ENCODE measurements at places on chromosomes 12 and 14.

DNA sequence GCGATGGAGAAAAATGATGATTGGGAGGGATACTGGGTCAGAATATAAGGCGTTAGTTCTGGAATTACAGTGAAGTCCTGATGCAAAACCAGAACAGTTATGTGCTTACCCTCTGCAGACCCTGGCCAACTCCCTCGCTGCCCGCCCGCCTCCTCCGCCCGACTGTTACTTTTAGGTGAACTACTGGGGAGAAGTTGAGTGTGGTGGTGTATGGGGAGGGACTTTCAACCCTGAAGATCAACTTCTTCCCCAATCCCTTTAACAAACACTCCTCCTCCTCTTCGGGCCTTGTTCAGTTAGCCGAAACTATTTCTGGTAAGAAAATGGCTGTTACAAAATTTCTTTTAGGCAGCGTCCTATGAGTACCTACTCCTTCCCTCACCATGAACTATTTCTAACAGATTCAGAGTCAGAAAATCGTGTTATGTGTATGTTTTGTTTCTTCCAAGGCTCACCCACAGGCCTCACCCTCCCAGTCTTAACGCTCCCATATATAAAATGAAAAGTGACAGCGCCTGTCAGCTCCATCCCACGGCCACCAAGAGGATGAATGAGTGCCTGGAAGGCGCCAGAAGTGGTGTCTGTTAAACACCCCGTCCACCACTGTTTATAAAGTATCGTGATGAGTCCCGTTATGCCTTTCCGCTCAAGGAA, 1.3 kb downstream of the FBXO33 start:
- DNase-seq = no peak

GRCh38 chr14:99821519-99822508, 28.6 kb downstream of the EML1 start:
- no peak for DNase-seq

- DNase-seq = no peak
These were observed 101.7 kb upstream of the ATF7IP start for GRCh38 chr12:14263742-14264141.

DNA sequence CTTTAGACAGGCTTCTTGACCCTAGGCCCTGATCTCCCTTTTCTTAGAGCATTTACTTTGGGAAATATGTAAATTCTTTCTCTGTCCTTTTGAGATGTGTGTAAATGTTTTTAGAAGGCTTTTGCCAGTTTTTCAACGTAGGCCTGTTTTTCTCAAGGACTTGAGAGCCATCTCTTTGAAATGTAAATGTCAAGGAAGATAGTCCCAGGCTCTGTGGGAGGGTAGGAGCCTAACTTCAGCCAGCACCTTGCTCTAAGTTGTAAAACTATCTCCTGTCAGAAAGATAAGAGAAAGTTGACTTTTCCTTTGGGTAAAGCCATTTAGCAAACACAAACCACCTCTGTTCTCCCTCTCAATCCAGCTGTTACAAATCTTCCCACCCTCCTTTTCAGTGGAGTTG, 219.8 kb downstream of the RPS29 start:
- no peak for DNase-seq

- DNase-seq = peak; percentile 92
These were observed 143.3 kb upstream of the AVPR1A start for GRCh38 chr12:63294327-63294632.

- DNase-seq = peak; percentile 58
These were observed 50.6 kb upstream of the GALNT9 start for GRCh38 chr12:132379996-132380395.

- DNase-seq = peak; percentile 64
These were observed 946 bp downstream of the RNU4-2 start for GRCh38 chr12:120290609-120291305.

DNA sequence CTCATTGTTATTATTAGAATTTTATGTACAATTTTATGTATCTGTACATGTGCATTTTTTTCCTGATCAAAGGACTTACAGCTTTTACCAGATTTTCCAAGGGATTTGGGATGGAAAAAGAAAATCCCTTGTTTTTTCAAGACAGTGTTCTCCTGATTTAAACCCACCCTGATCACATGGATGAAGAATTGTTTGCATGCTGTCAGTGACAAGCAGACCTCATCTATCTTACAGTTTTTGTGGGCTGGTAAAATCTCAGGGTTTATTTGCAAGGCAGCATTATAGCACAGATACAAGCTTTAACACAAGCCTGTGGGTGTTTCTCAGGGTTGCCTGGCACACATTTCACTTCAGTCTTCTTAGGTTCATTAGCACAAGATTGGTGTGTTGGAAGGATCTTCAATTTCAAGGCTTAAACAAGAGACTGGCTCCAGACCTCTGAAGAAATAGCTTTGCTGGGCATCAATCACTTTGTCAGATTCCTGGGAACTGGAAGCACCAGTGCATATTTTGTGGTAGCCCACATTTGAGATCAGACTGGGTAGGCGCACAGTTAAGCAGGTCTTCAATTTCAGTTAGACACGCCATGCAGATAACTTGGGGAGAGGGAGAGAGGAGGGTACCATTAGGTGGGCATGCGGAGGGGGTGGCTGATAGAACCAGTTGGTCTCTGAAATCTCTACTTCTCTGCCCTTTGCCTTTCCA, 118.0 kb downstream of the TBX5 start:
- no peak for DNase-seq

DNA sequence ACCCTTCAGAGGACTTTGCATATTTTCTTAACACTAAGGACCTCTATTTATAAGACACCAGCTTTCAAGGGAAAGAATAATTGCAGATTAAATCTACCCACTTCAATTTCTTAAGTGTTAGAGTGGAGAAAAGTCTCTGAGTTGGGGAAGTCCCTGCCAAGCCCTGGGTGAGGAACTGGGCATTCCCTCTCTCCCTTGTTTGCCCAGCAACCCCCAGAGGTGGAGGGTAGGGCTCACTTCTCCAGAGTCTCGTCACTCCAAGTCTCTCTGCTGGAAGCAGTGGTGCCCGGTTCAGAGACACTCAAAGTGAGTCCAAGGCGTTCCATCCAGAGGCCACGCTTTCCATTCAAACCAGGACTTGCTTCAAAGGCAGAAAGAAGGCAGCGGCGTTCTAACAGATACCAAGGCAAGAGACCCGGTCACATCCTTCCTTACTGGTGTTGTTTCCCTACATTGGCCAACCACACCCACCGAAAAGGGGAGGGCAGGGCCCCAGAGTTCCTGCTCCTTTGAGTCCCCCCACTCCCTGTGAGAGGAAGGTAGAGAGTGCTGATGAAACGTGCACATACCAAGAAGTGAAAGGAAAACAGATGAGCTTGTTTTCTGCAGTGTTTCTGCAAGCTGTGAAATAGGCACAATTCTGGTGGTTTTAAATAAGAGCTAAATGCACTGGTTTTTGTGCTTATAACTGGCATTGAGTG, 6.1 kb upstream of the BDKRB2 start:
- no peak for DNase-seq

GRCh38 chr12:132543298-132544079, 53.5 kb downstream of the FBRSL1 start:
- DNase-seq = no peak

GRCh38 chr14:30210630-30211029, 283.0 kb upstream of the PRKD1 start:
- DNase-seq = no peak

GRCh38 chr12:87856-88255, 21.3 kb downstream of the IQSEC3 start:
- DNase-seq = no peak

DNA sequence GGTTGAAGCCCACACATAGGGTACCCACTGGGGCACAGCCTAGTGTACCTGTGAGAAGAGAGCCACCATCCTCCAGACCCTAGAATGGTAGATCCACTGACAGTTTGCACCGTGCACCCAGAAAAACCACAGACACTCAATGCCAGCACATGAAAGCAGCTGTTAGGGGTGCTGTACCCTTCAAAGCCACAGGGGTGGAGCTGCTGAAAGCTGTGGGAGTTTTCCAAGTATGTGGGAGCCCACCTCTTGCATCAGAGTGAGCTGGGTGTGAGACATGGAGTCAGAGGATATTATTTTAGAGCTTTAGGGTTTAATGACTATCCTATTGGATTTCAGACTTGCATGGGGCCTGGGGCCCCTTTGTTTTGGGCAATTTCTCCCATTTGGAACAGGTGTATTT, 30.5 kb downstream of the TSPAN19 start:
- DNase-seq = no peak

DNA sequence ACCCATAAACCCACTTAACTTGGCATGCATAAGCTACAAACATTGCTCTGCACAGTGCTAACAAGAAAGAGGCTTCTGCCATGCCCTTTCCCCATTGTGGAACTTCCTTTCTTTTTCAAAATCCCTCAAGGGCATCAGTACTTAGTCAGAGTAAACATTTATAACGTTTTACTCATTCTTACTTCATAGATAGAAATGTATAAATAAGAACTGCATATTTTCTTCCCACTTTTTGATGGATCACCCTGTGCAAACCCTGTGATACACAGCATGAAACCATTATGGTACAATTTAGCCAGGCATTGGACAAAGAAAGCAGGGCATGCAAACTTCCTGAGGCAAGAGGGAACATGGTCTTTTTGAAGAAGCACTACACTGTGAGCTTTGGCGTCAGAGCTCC, 113.8 kb upstream of the FOXG1 start:
- DNase-seq = no peak

DNA sequence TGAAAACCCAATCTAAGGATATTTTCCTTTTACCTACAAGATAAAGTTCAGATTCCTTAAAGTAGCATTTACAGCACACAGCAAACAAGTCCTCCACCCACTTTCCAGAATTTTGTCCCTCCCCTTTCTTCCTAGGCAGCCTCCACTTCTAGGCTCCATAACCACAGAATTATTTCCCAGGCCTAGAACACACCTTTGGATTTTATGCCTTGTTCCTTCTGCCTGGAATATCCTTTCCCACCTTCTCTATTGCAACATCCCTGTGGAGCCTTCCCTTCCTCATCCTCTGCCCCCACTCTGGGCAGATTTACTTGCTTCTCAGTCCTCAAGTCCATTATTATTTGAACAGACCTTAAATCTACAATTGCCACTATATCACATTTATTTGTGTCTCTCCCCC, 2.1 kb upstream of the TSPAN8 start:
- DNase-seq = no peak

GRCh38 chr14:105486163-105486973, at the start of gene CRIP1:
CRIP1 (plus strand) TSS chr14:105486886; CDS start chr14:105487260, 374 bp downstream.
- peak; percentile 54 for DNase-seq

GRCh38 chr14:85241022-85241855, 288.7 kb upstream of the FLRT2 start:
- no peak for DNase-seq

GRCh38 chr12:12511021-12511783, 51.5 kb downstream of the DUSP16 start:
- DNase-seq = no peak

GRCh38 chr14:103130017-103130764, 6.9 kb downstream of the TNFAIP2 start:
- no peak for DNase-seq

DNA sequence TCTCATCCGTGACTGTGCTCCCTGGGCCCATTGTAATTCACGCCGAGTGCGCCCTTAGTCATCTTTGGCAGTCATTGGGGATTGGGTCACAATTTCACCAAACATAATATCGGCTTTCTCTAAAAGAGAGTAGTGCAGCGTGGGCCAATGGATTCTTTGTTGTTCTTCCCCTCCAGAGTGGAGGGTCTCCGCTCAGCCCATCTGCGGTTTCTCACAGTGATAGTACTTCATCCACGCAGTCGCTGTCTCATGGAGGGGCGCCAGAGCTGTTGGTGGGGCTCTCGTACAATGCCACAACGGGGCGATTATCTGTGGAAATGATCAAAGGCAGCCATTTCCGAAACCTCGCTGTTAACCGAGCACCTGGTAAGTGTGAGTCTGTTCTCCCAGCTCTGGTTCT, 321.8 kb downstream of the SNAPC1 start:
- DNase-seq = no peak

DNA sequence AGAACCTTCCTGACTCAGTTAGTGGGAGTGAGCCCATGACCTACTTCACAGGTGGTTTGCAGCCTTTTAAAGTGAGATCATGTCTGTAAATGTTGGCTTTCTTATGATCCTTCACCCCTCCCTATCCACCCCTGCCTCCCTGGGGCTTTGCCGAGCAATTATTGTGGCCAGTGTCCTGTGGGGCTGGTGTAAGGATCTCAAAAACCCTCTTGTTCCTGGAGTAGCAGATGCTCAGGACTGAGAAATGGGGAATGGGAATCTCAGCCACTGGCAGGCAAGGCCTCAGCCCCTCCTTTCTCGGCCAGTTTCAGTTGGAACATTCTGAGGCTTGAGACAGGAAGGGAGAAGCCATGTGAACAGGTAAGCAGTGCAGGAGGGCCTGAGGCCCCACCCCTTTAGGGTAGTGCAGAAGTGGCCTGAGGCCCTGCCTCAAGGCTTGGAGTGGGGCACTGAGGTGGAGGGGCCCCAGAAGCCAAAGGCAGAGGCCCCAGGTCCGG, 53.8 kb downstream of the PLEKHG3 start:
- peak; percentile 57 for DNase-seq

GRCh38 chr12:103470664-103471063, 25.1 kb downstream of the C12orf42 start:
- DNase-seq = no peak

DNA sequence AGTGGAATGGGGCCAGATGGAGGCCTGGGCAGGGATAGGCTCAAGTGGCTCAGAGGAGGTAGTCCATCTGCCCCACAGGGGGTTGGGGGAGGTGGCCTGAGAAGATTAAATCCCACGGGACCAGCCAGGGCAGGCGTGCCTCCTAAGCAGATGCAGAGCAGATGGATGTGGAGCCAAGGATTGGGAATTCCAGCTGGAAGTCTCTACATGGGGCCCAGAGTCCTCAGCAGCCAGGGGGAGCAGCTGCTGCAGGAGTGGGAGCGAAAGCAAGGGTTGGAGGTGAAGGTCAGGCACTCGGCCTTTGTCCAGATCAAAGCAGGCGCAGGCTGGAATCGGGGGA, 42.4 kb upstream of the VRK1 start:
- DNase-seq = no peak

DNA sequence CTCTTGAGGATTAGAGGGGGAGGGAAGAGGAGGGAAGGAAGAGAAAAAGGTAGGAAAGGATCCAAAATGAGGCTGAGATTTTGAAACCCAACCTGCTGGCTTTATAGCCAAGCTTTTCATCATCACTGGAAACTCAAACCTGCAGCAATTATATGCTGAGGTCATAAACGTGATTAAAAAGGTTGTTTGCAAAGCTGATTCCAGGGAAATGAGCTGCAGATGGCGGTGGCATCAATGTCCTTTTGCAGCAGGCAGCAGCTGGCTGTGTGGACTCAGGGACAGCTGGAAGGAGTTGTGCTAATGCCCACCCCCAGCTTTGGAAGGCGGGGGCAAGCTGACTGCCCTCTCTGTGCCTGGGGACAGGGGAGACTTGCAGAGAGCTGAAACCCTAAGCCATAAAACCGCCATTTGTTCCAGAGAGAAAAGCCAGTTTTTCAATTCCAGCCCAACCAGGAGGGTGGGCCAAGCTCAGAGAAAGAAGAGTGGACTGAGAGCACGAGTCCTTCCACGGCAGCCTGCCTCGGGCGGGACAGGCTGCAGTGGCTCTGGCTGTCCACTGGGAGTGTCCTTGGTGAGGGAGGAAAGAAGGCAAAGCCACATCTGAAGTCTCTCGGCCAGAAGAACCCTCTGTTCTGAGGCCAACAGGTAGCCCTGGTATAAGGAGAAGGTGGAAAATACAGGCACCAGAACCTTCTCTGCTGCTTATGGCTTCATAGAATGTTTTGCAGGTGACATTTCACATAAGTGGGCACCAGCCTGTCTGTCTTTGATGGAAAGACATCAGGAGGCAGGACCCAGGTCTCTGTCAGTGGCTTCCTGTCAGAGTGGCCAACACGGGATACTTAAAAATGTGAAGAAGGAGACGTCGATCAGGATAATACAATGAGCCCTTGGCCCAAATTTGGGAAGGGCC, 90.7 kb downstream of the SINHCAF start:
- peak; percentile 36 for DNase-seq

GRCh38 chr14:94961386-94962165, 191.7 kb upstream of the GSC start:
- no peak for DNase-seq

GRCh38 chr14:63781686-63782085, 53.8 kb upstream of the SGPP1 start:
- DNase-seq = peak; percentile 32
